ENCODE measurements at places on chromosomes 13 and 19.

- no peak for DNase-seq
These were observed 52.0 kb upstream of the NPAS1 start for GRCh38 chr19:46967578-46968032.

GRCh38 chr13:28566283-28566682 is 71.4 kb upstream of the FLT1 start:
- no peak for DNase-seq

DNA sequence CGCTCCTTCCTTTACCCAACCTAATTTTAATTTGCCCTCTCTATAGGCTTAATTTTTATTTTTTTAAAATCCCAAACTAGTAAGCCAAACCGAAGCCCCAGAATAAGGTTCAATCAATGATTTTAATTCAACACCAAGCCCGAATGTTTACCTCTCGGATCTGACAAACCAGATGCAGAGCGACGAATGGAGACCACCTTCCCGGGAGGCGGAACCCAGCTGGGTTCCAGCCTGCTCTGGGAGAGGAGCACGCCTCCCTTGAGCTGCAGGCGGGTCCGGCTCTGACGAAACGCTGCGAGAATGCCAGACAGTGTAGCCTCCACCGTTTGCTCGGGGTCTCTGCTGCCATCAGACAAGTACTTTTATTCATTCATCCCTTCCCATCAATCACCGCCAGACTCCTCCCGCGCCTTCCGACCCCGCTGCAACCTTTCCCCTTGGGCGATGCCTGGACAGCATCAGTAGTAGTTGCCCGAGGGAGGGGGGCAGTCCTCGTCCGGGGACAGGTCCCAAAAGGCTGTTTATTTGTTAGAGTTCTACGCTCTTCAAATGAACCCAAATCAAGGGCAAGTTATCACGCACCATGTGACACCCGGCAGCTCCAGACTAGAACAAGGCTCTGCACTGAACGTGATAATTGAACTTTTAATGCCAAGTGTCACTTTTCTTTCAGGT is 752 bp upstream of the EDNRB start:
- no peak for DNase-seq

- no peak for DNase-seq
These were observed 32.9 kb downstream of the TEX26 start for GRCh38 chr13:30965380-30965779.

GRCh38 chr13:111139873-111140561 is 24.9 kb downstream of the ARHGEF7 start:
- no peak for DNase-seq

DNA sequence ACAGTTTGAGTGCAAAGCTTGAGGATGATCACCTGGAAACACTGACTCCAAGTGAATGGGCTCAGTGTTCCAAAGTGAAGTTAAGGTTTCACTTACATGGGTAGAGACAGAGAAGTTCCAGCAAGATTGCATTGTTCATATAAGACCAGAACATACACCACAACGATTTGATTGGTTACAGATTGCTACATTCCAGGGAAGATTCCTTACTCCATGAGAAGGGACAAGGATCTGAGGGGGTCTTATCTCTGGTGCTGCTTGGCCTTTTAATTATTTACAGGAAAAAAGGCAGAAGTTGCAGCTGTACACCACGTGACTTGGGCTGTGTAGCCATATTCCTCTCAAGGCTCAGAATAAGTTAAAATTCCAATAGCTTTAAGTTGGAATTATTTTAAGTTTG is 12.3 kb downstream of the WDFY2 start:
- DNase-seq = no peak

DNA sequence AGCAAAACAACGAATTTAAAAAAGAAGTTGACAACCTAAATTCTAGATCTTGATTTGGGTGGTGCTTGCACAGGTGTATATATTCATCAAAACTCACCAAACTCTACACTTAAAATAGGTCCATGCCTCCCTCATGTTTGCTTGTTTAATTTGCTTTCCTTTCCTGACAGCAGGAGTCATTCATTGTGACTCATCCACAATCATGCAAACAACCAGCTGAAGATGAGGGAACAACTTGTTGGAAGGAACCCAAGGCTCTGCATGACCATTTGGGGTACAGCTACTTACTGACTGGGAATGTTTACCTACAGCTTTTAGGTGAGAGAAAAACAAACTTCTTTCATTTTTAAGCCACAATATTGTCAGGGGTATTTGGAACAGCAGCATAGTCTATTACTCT is 96.6 kb downstream of the RXFP2 start:
- peak; percentile 6 for DNase-seq

DNA sequence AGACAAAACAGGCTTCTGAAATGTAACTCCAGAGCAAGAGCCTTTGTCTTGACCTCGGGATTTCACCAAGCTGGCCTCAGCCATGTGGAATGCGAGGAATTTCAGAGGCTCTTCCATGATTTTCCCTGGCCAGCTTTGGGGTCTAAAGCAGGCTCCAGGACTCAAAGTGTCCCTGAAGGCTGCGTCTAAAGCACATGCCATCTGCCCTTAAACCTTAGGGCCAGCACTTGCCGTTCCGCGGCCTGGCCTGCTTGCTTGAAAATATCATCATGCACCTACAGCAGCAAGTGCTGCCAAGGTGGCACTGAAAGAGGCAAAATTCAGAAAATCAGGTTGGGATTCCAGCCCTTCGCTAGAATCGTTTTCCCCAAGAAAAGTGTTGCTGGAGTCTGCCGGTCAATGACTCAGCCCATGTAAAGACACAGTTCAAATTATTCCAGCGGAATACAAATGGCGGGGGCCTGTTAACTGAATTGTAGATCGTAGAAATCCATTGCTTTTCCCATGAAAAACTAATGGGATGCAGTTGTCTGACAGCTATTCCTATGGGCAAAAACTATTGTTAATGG is 105.7 kb upstream of the RAP2A start:
- peak; percentile 58 for DNase-seq

DNA sequence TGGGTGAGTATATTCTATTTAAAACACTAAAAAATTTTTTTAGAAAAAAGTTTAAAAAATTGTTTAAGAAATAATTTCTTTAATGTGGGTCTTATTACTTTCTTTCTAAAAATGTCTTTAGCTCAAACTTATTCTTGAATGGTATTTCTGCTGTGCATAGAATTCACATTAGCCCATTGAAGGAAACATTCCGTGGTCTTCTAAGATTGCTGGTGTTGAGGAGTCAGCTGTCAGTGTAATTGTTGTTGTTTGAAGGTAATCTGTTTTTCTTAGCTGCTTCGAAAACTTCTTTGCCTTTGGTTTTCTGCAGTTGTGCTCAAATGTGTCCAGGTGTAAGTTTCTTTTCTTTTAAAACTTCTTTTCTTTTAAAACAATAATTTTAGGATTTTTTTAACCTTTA is 85.4 kb upstream of the KLF12 start:
- DNase-seq = no peak

- DNase-seq = no peak
These were observed 13.8 kb upstream of the NPAS1 start for GRCh38 chr19:47005873-47006272.

- no peak for DNase-seq
These were observed 505 bp downstream of the ZSWIM4 start for GRCh38 chr19:13795595-13796300.

- no peak for DNase-seq
These were observed 511.7 kb upstream of the MIR17HG start for GRCh38 chr13:90835826-90836225.

DNA sequence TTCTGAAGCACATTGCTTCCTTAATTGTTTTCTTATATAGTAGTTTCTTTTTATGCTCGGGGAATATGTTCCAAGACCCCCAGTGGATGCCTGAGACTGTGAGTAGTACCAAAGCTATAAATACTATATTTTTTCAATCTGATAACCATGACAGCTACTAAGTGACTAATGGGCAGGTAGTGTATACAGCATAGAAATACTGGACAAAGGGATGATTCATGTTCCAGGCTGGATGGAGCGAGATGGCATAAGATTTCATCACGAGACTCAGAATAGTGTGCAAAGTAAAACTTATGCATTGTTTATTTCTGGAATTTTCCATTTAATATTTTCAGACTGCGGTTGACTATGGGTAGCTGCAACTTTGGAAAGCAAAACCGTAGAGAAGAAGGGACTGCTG is 47.9 kb upstream of the OLFM4 start:
- no peak for DNase-seq

DNA sequence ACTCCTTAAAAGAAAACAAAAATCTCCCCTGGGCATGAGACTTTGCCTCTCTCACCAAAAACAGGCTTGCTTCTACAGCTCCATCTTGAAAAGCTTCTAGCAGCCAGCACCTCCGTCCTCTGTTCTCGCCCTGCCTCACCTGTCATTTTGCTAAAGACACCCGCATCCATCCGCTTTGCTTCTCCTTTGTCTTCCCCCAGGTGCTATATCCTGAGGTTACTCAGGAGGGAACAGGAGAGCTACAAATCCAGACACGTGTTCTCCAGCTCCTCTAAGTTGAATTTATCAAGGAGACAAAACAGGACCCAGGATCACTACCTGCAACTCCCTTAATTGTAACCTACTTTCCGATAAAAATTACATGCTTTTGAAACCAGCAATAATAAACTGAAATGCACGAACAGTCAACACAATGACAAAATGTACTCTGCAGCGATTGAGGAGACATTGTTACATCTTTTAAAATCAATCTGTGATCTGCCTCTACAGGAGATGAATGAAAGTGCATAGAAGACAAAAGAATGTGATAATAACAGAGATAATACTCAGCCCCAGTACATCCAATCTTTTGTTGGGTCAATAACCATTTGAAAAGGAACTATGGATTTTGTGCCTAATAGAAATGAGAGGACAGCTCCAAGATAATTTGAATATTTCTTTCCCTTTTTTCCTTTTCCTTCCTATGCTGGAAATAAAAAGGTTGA is 221.2 kb downstream of the DCLK1 start:
- no peak for DNase-seq

DNA sequence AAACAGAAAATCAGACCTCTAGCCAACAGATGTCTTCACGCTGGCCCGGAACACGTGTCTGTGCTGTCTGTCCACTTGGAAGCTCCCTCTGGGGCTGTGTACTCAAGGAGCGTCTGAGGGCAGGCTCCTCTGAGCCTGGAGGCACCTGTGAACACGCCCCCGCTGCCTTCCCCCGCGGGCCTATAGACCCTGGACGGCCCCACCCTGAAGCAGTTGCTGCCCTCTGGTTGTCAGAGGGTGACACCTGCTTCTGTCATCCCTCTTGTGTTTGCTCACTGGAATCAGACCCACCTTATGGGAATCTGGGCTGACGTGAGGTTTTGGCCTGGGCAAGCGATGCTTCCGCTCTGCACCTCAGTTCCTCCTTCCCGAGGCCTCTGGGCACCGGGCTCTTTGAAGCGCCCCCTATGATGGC is 19.2 kb downstream of the EPN1 start:
- no peak for DNase-seq

DNA sequence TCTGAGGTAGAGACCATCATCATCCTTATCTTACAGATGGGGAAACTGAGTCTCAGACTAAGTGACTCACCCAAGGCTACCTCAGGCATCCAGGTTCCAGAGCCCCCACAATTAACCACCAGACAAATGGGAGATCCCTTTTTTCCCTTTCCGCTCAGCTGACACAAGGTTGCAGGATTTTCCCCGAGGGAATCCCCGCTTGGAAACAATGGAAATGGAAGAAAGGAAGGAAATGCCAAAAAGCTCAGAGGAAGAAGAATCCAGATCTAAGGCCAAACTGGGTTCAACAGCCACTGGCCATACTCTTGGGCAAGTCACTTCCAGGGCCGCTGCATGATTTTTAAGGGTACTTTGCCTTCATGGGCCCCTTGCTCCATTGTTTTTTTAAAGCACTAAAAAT is 1.6 kb downstream of the ZNF71 start:
- DNase-seq = no peak

GRCh38 chr19:15457701-15458484 is 6.5 kb downstream of the RASAL3 start:
- DNase-seq = no peak

DNA sequence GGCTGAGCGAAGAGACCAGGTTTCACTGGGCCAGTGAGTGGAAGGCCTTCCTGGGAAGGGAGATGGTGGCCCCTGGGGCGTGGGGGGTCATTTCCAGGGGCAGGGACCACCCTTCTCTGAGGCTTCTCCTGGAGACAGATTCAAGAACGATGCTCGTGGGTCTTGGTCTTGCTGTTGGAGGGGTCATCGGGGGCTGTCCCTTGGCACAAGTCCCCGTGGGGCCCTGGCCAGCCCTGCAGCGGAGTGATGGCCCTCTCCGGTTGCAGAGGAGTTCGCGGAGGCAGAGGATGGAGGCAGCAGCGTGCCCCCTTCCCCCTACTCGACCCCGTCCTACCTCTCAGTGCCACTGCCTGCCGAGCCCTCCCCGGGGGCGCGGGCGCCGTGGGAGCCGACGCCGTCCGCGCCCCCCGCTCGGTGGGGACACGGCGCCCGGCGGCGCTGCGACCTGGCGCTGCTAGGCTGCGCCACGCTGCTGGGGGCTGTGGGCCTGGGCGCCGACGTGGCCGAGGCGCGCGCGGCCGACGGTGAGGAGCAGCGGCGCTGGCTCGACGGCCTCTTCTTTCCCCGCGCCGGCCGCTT is 4.8 kb downstream of the TTC9B start:
- DNase-seq = no peak

DNA sequence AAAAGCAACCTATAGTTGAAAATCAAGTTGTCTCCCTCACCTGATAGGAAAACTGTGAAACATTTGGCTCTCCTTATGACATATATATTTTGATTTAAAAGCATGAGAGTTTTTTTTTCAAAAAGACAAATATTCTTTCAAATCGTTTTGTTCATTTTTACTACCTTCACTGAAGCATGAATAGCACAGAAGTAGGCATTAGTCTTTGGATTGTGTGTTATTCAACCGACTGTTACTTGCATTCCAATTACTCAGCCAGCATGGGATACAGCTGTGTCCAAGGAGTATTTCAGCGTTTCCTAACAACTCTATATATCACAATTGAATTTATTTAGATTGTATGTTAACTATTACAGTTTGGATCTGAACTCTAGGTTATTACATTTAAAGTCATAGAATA is 135.2 kb downstream of the PCDH9 start:
- no peak for DNase-seq

DNA sequence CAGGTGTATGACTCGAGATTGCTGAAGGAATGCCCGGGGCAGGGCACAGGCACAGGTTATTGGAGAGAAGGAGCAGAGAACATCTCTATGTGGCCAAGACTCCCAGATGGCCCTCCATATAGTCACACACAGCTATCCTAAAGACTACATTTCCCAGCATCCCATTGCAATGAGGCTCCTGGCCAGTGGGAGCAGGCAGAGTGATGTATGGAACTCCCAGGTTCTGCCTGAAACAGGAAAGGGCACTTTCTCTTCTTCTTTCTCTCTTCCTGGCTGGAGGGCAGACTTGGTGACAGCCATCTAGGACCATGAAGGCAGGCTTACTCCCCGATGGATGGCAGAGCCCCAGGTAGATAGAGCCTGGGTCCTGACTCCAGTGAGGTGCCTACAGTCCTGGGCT is 13.5 kb downstream of the PPP1R13L start:
- DNase-seq = no peak

DNA sequence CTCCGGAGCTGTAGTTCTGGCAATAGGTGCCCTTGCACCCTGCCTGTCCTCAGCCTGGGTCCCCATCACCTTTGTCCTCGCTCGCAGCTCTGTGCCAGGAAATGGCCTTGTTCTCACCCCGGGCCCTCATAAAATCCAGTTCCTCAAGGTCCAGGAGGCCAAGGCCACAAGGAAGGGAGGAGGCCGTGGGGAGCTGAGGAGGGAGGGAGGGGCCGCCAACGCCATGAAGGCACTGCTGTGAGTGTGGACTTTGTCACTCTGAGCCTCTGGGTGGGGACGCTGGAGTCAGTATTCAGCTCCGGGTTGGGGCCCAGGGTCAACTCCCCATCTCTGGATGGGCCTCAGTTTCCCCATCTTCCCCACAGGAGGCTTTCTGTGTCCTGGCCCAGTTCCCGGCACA is 9.2 kb upstream of the GNA11 start:
- DNase-seq = no peak
